Stimulated activated CD8-positive, alpha-beta memory T cell treated with anti-CD3 and anti-CD28 coated beads, Interleukin-7, amount 100 ng/mL, for 48 hours (primary cell): ENCODE measurements at places on chromosomes 11 and 22.

- no peak for DNase-seq
Observed at GRCh38 chr11:58742140-58742539, 10.4 kb upstream of the GLYAT start.

DNA sequence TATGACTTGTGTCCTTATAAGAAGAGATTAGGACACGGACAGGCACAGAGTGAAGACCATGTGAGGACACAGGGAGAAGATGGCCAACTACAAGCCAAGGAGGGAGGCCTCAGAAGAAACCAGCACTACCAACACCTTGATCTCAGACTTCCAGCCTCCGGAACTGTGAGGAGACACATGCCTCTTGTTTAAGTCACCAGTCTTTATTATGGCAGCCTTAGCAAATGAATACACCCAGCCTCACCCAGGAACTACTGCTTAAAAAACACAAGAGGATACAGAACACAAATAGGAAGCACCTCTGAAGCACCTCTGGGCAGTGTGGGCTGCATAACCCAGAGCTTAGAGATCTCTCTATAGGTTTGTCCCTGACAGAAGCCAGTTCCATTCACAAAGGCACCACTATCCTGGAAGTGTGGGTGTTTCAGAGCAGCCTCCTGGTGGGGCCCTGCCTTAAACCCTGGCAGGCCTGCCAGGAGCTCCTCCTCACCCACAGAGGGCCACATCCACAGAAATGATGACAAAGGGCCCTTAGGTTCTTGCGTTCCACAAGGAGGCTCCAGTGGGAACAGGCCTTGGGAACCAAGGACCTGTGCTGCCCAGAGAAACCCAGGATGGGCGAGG is 58.8 kb downstream of the CHRDL2 start:
- no peak for DNase-seq

- no peak for DNase-seq
Observed at GRCh38 chr22:22552630-22553029, 6.4 kb downstream of the PRAME start.

DNA sequence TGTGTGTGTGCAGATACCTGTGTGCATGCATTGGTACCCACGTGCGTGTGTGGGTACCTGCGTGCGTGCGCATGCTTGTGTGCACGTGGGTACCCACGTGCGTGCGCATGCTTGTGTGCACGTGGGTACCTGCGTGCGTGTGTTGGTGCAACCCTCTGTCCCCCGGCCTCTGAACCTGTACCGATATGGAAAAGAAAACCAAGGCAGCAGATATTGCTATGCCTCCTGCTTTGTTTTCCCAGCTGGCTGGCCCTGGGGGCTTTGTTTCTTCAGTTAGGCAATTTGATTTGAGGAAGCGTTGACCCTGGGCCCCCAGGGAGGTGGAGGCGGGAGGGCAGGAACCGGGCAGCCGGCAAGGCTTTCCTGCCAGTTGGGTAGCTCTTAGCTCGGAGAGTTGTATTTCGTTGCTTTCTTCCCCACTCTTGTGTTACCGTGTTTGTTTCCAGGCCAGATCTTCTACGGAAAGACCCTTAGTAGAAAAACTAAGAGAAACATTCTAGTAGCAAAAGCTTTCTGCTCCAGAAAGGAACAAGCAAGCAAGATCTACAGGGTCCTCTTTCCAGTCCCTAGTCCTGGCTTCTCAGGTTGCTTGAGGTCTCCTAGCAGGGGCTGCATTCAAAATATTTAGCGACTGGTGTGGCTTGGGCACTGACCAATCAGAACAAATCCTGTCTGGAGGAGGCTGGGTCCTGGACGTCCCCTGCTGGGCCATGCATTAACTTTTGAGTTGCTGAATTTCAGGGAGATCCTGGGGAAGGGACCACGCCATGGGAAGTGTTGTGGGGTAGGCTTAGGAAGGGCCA is 26.3 kb upstream of the SORL1-AS1 start:
- DNase-seq: no peak

- no peak for DNase-seq
Observed at GRCh38 chr22:24325105-24325757, 54.6 kb downstream of the SPECC1L start.

GRCh38 chr11:12235947-12236743 is 125.8 kb downstream of the MICAL2 start:
- DNase-seq: peak; percentile 22

- no peak for DNase-seq
Observed at GRCh38 chr22:43707648-43708047, 104.5 kb downstream of the EFCAB6 start.

- no peak for DNase-seq
Observed at GRCh38 chr22:29313576-29314466, 1.7 kb downstream of the RASL10A start.

DNA sequence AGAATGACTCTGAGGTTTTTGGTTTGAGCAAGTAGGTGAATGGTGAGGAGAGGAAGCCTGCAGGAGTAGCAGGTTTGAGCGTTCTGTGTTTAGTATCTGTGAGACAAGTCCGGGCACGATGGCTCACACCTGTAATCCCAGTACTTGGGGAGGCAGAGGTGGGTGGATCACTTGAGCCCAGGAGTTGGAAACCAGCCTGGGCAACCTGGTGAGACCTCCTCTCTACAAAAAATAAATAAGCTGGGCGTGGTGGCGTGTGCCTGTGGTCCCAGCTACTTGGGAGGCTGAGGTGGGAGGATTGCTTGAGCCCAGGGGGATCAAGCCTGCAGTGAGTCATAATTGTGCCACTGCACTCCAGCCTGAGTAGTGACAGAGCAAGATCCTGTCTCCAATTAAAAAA is 9.7 kb upstream of the CENATAC start:
- DNase-seq: no peak

DNA sequence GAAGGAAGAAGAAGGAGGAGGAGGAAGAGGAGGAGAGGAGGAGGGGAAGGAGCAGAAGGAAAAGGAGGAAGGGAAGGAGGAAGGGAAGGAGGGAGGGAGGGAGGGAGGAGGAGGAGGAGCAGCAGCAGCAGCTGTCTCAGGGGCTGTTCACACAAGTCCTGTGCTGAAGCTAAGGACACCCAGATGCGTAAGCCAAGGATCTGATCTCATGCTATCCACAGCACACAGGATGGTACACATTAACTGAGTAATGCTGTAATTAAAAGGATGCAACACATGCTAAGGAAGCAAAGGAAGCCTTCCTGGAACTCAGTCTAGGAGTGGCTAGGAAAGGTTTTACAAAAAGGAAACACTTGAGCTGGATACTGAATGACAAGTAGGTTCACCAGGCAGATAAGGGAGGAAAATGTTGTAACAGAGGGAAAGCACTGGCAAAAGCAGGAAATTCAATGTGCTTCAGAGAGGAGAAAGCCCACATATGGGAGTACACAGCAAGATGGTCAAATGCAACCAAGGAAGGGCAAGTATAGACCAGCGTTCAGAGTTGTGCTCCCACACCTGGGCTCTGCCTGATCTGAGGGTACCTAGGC is 32.0 kb downstream of the TRIM66 start:
- DNase-seq: no peak
